Activated CD4-positive, CD25-positive, alpha-beta regulatory T cell treated with anti-CD3 and anti-CD28 coated beads, Interleukin-2, amount 50 U/mL, for 16 hours (primary cell): ENCODE measurements at places on chromosomes 1 and 21.

DNA sequence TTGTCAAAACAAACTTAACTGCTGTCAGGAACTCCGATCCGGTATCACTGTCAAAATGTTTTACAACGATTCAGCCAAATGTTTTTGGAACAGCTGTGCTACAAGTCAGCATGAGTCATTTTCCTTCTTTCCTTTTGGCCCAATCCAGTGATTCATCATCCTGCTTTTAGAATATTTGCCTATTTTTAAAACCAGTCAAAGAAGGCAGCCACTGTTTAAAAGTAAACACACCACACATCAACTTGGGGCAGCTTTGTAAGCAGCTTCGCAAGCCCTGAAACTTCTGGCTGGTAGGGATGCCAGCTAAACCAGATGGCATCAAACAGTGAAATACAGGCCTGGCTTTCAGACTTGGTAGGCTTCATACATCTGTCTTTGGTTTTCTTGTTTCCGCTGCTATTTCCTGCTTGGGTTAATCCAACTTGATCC, 14.9 kb downstream of the MAP3K7CL start:
- DNase-seq: no peak

DNA sequence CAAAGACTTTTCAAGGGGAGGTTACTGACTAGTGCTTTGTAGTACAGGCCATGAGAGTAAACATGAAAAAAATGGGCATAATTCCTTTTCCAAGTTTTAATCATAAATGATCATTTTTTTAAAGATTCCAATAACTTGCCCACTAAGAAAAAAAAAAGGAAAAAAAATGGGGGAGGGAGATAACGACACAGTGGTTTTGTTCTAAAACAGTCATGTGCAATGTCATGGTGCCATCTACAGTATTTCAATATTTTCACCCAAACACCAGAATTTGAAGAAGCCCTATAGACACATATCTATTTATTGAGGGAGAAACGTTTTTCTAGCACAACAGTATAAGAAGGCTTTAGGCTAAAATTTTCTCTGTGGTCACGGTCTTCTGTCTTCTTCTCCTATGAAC, 250.2 kb downstream of the LTN1 start:
- DNase-seq: no peak

DNA sequence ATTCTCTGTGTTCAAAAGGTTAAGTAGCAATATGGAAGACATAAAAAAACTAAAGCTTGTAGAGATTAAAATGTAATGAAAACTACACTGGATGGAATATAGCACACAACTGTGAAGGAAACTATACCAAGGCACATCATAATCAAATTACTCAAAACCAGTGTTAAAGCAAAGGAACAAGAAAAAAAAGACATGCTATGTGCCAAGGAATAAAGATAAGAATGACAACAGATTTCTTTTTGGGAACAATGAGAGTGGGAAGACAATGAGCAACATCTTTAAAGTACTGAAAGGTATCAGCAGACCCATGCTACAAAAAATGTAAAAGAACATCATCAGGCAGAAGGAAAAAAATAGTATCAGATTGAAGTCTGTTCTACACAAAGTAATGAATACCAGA, 157.8 kb downstream of the VPS13D start:
- DNase-seq: no peak

DNA sequence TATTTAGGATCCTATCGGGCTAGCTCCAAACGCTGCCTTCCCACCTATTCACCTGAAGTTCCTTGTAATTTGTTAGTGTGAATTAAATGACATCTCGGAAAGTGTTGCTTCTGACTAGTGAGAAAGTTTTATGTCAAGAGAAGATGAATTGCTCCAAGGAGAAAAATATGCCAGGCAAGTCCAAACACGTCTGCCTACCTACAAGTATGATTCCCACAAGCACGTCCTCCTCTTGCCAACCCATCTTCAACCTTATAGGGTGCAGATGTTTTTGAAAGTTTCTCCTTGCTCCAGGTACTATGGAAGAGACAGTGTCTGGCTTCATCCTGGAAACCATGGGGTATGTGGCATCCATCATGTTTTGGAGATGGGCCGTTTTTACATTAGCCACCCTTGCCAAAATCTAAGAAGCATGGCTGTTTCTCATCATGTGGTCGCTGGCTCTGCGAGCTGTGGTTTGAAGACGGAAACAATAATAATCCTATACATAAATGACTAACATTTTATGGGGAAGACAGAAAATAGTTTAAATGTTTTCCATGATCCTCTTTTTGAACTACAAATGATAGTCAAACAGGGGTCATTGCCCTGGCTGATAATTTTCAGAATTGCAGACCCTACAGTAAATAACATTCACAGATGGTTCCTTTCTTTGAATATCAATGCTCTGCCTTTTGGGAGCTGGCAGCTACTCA, 505.8 kb downstream of the SMYD3 start:
- DNase-seq: no peak

- DNase-seq: no peak
These were observed 37.0 kb downstream of the S100A6 start for GRCh38 chr1:153498746-153499145.

GRCh38 chr21:35015435-35016024, 33.6 kb downstream of the RUNX1 start:
- DNase-seq: no peak

DNA sequence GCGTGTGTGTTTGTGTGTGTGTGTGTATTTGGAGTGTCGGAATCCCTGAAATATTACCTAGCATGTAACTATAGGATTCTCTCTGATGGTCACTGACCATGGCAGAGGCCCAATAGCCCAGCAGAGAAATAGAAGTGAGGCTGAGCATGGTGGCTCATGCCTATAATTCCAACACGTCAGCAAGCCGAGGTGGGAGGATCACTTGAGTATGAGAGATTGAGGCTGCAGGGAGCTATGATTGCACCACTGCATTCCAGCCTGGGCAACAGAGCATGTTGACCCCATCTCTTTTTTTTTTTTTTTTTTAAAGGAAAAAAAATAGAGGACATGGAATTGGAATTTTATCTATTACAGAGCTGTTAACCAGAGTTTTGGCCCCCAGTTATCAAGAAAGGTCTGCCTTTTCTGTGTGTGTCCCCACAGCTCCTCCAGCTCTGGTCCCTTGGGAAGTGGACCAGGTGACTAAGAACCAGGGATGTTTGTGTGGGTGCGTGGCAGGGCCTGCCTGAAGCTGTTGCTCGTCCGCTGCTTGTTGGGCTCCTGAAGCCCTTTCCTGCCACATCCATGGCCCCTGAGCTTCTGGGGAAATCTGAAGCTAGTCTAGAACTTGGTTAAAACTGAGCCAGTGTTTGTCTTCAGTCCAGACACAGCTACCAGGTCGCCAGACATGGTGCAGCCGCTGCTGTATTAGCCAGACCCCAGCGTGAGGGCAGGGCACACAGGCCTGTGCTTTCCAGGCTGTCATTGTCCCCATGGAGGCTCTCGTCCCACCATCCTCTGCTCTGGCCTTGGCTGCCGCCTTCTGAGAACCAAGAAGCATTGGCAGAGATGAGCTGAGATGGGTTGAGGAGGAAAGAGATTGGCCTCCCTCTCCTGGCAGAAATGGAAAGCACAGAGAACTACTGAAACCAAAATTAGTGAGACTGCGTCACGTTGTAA, 25.5 kb downstream of the CAPN9 start:
- no peak for DNase-seq

DNA sequence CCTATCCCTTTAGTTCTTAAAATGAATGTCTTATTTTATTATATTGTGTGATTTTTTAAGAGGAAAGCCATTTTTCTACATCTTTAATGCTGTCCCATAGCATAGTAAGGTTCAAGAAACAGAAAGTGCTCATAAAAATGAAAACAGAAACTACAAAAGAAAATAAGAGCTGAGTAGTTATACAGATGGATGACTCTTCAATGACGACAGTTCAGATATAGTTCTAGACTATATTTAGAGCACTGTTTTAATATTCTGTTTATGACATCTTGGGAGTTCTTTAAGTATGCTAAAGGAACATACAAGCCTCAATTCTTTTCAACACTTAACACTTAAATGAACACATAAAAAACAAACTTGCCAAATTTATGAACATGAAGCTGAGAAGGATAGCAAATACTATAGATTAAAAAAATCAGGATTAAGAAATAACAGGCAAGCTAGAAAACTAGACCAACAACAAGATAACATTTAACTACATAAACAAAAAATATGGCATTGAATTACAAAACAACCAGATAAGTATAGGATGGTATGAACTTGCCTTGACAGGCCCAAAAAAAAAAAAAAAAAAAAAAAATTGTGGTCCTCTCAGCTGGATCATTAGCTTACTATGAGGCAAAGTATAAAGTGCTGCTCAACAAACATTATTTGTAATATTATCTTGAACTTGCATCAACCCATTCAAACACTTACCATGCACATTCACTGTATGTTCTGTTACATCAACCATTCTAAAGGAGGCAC, 87.9 kb downstream of the ZZZ3 start:
- DNase-seq: no peak

- DNase-seq: no peak
These were observed 60.2 kb upstream of the ACTRT2 start for GRCh38 chr1:2961081-2961480.

DNA sequence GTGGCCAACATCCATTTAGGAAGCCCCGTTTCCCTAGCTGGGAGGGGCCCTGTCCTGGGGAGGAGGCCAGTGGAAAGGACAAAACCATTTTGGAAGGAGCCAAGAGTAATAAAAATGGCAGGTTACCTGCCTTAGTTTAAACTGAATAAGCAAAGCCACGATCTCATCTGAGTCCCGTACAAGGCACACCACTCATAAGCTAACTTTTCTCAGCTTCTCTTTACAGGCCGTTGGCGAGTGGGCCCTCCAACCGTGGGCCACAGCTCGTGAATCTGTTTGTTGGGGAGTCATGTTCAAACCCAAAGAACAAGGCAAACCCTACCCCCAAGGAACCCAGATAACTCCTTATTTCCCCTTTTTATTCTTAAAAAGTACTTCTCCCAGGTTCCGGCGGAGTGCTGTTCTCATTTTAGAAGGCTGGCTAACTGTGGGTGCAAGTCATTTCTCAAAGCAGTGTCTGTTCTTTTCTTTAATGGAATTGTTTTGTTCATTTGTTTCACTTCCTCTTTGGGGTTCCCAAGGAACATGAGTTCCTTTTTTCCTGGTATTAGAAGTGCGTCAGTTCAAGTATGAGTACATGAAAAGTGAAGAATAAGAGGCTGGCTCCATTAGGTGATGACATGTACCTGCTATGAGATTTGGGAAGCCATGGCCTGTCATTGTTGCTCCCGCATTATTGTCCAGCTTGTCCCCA, 89.0 kb downstream of the PSMG1 start:
- no peak for DNase-seq

DNA sequence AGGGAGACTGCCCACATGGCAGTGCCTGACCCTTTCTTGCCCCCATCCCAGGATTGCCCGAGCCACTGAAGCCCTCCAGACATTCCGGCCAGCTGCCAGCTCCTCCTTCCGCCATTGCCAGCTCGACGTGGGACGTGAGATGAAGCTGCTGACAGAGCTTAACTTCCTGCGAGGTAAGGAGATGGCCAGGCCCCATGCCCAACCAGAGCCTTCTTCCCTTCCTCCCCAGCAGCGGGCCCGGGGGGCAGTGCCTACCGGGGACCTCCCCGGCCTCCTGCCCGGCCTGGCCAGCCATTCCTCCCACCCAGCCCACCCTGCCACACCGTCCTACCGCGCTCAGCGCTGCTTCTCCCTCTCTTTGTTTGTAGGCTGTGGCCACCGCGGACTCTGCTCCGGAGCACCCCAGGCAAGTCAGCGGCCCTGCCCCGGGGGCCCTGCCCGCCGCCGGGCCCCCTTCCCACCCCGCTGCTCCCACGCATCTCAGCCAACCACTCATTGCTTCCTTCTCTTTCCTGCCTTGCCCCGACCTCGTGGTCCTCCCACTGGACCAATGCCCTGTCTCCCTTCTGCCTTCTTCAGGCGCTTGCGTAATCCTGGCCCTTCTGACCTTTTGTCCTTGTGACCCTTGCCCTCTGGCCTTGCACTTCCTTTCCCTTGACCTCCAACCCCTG, 4.9 kb downstream of the TRIM46 start:
- no peak for DNase-seq

DNA sequence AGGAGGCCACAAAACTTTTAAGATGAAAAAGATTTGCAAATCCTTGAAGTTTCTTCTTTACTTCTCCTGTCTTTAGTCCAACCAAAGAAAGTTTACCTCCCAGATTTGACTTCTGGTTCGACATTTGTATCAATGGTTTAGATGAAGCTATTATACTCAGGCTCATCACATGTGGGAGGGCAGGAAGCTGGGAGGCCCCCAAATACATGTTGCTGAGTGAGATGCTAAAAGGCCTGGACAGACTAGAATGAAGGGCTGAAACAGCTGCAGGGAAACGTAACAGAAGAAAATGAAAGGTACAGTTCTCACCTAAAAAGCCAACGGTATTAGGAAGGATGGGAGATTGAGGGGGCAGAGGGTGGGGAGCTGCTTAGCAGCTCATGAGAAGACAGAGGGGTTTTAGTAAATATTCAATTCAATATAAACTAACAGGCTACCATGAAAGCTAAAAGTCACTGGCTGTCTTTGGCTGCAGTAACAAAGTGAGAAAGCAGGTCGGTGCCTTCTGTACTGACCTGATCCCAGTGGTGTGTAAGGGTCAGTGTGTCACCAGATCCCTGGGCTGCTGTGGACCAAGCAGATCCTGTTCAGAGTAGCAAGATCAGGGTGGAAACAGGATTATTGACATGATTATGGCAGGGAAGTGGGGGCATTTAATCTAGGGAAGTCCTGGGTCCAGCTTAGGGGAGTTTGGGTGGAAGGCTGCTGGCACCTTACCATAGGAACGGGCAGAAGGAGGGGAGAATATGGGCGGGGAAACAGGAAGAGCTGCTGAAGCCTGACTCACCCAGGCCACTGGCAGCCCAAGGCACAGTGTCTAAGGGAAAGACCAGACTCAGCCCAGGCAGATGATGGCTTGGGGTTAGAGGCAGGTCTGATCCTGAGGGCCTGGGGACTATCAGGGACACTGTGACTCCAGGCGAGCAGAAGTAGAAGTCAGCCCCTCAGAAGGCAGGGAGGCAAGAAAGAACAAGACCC, 60.4 kb downstream of the KCNN3 start:
- no peak for DNase-seq

- DNase-seq: no peak
These were observed 10.7 kb upstream of the LAMB3 start for GRCh38 chr1:209662879-209663327.

- no peak for DNase-seq
These were observed 22.8 kb upstream of the RNF186 start for GRCh38 chr1:19837866-19838265.

DNA sequence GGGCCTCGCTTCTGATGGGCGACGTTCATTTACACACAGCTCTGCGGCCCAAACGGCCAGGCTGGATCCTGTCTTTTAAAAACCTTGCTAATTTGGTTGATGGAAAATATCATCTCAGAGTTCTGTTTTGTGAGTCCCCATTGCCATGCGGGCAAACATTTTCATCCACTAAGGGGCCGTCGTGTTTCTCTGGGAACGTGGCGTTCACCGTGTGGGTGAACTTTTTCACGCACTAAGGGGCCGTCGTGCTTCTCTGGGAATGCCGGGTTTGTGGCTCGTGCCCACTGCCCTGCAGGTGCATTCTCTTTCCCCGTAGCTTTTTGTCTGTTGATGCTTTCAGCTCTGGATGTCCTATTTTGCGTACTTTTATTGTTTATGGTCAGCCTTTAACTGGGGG, 6.8 kb downstream of the COL18A1 start:
- DNase-seq: no peak
